ENCODE measurements at places on chromosomes 12 and 14.

- no peak for DNase-seq
These were observed 71.3 kb downstream of the DUSP6 start for GRCh38 chr12:89280833-89281538.

- no peak for DNase-seq
These were observed 52.9 kb downstream of the ABCC9 start for GRCh38 chr12:21888276-21888863.

- DNase-seq = no peak
These were observed 23.9 kb downstream of the SERPINA10 start for GRCh38 chr14:94269156-94269555.

DNA sequence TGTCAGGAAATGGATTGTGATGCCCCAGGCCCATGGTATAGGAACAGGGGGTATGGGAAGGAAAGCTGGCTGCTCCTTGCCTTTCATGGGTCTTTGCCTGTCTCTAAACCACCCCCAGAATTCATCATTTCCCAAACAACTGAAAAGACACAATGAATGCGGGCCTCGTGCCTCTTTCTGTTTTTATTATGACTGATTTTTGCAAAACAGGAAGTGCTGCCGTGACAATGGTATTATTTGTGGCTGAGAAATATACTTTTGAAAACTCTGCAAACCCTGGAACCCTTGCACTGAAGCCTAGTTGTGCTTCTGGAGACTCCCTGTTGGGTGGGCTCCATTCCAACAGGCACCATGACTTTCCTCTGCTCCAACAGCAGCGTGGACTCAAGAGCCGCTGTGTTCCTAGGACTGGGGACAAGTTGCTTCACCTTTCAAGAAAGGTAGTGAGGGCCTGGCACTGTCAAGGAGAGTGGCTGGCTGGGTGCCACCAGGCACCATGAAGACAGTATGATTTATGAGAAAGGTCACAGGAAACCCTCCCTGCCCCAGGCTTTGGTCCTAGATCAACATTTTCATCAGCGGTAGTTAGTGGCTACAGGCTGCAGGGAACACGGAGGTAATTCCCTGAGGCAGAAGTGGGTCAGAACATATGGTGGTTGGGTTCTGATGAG, 4.8 kb upstream of the DGLUCY start:
- DNase-seq = no peak

- no peak for DNase-seq
These were observed 234.2 kb upstream of the ARHGAP5 start for GRCh38 chr14:31842899-31843298.

- no peak for DNase-seq
These were observed 34.1 kb upstream of the SPTSSA start for GRCh38 chr14:34496007-34496678.

- no peak for DNase-seq
These were observed 1808.9 kb upstream of the SEL1L start for GRCh38 chr14:83342590-83342989.

GRCh38 chr12:128083132-128083729, 183.7 kb upstream of the TMEM132C start:
- no peak for DNase-seq

- no peak for DNase-seq
These were observed 214.2 kb downstream of the ADAMTS20 start for GRCh38 chr12:43337571-43338444.

GRCh38 chr12:124476011-124476400, 91.4 kb downstream of the NCOR2 start:
- no peak for DNase-seq

GRCh38 chr12:24751181-24751580, 197.7 kb downstream of the BCAT1 start:
- DNase-seq = no peak

DNA sequence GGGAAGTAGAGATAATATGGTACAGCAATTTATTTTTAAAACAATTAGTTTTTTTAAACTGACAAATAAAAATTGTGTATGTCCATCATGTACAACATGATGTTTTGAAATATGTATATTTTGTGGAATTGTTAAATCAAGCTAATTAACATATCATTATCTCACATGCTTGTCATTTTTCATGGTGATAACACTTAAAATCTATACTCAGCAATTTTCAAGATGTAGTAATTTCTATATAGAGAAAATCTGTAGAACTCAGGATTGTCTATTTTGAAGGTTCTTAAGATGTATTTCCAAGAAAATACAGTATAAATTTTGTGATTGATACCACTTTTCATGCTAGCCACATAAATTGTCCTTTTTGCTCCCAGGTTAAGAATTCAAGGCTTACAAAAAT, 247.1 kb downstream of the FBXL14 start:
- DNase-seq = no peak

DNA sequence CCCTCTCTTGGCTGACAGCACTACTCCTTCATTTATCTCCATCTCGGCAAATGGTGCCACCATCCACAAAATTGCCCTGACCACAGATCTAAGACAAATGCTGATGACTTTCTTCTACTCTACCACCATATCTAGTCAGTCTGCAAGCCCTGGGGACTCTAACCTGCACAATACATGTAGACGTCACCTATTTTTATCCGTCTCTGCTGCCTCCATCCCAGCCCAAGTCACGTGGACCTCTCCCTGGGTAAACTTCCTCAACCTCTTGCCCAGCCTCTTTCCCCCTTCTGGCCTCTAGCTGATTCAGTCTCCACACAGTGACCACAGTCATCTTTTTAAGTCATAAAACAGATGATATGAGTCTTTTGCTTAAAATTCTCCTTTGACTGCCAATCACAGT, 1203.0 kb downstream of the AACS start:
- DNase-seq = no peak

DNA sequence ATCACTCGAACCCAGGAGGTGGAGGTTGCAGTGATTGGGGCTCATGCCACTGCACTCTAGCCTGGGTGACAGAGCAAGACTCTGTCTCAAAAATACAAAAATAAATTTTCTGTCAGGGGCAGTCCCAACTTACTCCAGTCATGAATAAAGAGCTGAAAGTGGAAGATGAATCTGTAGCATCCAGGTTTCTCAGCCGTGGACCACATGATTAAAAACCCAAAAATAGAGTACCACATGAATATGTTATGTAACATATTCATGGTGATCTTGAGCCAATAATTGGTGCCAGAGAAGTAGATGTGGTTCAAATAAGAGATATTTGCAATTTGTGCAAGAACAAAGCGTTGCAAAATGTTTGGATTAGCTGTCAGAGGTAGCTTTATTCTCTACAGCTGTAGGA, 23.1 kb downstream of the SPIC start:
- no peak for DNase-seq

DNA sequence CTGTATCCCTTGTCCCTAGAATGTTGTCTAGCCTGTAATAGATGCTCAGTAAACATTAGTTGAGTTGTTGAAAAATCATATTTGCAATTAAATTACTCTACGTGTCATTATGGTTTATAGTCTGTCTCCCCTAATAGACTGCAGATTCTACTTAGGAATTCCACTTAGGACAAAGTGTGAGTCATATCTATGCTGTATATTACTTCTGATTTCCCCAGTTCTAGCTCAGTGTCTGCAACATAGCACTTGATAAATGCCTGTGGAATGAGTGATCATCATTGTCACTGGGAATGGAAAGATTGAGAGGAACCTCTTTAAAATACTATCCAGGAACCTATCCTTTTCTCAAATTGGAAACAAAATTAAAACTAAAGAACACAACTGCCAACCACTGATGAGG, 99.3 kb downstream of the TBX5 start:
- no peak for DNase-seq

DNA sequence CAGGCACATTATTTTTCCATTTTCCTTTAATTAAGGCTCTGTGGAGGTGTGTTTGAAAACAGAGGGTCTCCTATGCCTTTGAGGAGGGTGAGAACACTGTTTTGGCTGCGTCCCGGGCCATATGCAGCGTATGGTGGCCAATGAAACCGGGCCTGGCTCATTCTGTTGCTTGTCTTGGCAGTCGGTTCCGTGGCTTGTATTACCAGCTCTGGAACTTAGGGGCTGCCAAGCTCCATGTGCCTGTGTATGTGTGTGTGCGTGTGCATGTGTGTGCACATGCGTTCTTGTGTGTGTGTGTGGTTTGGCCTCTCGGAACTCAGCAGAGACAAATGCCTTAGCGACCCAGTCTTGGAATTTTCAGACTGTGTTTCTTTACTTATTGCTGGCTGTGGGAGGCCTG, 2.7 kb downstream of the JDP2 start:
- DNase-seq = no peak

GRCh38 chr12:23666866-23667265, 282.6 kb downstream of the SOX5 start:
- DNase-seq = no peak

DNA sequence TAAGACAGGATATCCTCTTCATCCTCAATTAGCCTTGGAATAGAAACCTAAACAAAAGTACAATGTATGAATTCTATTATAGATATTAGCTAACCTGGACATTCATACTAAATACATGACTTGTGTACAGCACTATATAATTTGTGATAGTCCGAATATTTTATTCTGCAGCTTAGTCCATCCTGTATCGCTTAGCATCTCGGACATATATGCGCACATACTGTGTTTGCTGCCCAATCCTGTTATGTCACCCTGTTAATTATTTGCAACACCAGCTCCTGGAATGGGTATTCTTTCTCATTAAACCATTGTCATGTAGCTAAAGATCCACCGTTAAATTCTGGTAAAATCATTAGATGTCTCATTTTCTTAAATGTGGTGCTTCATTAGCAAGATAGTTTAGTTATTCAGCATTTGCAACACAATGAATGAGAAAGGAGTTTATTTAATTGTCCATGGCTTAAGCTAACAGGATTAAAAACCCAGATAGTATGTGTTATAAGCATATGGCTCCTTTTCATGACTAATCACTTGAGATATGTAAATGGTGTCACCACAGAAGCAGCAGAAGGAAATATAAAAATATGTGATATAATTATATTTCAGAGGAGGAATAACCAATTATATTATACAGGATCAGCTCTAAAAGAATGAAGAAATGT, 156.0 kb upstream of the ARHGAP5 start:
- DNase-seq = no peak

- no peak for DNase-seq
These were observed 53.9 kb downstream of the DAD1 start for GRCh38 chr14:22535126-22535525.

DNA sequence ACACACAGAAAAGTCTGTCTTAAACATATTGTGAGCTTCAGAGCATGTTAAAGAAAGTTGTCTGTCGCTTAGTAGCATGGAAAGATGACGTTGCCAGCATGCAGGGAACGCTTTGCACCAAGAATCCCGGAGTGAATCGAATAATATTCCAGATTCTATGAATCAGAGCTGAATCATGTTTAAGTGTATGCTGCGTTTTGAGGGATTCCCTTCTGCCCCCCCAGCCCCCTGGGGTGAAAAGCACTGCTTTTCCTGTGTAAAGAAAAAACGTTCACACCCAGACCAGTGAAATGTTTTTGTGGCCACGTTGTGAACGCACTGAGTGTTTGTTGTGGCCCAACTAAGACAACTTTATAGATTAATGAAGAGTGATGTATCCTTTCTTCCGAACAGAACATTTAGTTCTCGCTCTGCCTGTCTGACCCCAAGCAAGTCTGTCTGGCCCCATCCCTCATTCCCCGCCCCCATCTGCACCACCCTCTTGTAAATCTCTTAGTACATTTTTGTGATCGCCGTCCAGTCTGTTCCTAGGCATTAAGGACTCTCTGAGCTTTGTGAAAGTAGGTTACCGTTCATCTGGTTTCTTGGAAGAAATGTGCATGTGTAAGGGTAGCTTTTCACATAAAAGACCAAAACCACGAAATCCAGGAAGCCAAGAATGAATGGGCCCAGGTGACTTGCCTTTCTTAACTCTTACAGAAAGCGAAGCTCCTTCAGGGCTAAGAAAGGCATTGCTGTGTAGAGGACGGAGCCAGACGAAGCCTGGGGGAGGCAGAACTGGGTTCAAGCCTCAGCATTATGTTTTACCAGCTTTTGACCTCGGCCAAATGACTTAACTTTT, 103.0 kb downstream of the SAMD4A start:
- peak; percentile 8 for DNase-seq

- no peak for DNase-seq
These were observed 64.9 kb downstream of the PRKCH start for GRCh38 chr14:61386173-61386772.

DNA sequence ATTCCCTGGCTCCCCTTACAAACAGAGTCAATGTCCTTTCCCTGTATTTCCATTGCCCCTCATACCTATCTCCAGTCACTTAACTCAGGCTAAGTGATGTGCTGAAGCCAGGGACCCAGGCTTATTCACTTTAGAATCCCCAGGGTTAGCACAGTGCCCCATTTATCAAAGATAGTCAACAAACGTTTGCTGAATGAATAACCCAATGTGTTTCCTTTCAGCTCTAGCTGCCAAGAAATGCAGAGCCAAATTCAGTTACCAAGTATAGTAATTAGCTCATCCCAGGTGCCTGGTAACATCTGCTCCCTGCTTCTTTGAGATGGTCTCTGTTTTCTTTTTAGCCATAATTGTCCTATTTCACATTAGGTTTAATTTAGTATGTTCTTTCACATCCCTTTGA, 189.5 kb downstream of the PHLDA1 start:
- DNase-seq = no peak

DNA sequence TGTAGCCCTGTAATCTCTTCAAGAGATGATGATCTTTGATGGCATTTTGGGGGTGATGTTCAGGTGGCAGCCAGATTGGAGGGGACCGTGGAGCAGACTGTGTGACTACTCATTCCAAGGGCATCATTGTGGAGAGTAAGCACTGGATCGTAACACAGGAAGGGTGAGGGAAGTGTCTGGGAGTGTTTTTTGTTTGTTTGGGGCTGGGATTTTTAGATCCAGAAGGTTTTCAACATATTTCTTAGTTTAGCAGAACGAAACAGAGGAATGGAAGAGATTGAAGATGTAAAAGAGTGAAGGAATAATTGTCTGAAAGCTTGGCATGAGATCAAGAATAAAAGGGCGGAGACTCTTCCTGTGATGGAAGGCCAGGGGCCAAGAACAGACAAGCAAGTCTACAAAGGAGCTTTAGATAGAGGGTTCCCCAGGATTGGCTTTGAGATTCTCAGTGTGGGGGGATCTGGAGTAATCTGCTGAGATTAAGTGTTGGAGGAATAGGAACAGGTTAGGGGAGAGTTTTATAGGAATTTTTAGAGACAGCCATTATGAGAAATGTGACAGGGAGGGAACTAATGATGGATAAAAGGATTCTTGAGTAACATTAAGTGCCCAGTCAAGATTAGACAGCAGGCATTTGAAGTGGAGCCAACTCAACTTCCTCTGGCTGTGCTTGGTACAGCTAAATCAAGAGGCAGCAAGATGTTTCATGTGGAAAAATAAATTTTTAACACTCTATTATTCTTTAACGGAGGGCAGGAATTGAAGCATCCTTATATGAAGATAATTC, 79.7 kb upstream of the REP15 start:
- no peak for DNase-seq

Data from stimulated activated CD8-positive, alpha-beta memory T cell treated with anti-CD3 and anti-CD28 coated beads, Interleukin-4, amount 100 ng/mL, for 1 hour (primary cell).